Activated T-helper 1 cell treated with Interleukin-2 at 50 U/mL for 16 hours (primary cell): ENCODE measurements at places on chromosomes 5 and 9.

DNA sequence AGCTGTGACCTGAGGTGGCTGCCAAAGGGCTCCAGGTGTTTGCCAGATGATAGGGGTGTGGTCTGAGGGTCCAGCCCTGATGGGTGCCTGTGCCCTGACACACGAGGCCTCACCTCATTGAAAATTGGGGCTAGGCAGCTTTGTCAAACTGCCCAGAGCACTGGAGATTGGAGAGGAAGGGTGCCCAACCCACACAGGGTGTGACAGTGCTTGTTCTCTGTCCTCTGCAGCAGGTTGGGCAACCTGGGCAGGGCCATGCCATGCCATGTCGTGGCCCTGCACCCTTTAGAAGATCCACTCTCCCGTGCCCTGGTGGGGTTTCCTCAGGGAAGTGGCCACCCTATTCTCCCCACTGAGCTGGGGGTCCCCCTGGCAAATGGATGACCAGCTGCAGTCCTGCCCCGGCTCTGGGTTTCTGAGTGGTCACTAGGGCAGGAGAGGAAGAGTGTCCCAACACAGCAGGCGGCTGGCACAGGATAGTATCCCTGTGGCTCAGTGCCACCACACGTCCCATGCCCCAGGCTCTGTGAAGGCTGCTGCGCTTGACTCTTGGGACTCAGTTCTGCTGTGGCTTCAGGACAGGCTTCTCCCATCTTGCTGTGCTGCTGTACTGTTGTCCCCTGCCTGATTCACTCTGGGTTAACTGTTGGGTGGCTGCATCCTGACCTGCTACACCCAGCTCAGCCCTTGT is 100.8 kb upstream of the PITX1 start:
- DNase-seq, result no peak

GRCh38 chr9:127890053-127890452 is 9.3 kb downstream of the ST6GALNAC6 start:
- DNase-seq, result no peak

GRCh38 chr5:39947657-39948056 is 522.9 kb upstream of the DAB2 start:
- DNase-seq, result no peak

DNA sequence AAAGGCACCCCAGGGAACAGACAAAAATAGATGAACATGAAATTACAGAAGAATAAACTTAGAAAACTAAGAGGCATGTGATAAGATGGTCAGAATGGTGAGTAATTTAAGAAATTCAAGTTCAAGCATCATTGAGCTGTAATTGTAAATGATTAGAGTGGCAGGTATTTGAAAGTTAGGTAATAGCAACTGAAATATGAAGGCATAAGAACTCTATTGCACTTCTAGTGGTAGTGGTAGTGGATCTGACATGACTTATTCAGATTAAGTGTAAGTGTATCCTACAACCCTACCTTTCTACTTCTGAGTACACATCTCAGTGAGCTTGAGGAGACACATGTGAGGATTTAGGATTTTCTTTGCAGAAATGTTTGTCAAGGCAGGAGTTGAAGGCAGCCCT is 192.9 kb upstream of the RIOK2 start:
- DNase-seq, result no peak

DNA sequence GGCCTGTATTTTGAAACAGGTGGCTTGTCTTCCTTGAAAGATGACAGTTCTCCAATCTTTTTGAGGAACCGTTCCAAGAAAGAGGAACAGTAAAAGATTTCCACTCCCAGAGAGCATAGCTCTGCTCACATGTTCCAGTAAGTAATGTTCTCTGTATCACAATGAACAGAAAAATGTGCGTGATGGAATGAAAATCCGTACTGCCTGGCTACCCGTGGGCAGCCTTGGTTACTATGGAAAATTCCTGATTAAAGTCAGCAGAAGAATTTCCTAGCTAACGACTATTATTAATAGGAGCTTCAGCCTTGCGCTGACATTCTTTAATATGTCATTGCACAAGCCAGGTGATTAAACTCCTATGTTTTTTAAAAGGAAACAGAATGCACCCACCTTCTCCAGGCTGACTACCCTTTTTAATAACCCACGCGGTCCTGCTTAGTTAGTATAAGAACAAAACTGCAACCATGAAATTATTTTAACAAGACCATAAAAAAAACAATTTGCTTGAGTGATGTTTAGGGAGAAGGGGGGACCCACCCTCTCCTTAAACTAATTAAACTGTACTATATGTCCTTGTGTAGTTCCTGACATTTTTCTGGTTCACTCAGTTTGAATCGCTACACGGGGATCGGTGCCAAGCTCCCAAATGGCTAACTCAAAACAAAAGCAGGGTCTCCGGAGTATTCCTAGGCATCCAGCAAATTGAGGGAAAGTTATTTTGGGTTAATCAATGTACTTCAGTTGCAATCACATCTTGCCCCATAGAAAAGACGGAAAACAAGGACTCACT is 54.8 kb upstream of the CPEB4 start:
- DNase-seq, result no peak

DNA sequence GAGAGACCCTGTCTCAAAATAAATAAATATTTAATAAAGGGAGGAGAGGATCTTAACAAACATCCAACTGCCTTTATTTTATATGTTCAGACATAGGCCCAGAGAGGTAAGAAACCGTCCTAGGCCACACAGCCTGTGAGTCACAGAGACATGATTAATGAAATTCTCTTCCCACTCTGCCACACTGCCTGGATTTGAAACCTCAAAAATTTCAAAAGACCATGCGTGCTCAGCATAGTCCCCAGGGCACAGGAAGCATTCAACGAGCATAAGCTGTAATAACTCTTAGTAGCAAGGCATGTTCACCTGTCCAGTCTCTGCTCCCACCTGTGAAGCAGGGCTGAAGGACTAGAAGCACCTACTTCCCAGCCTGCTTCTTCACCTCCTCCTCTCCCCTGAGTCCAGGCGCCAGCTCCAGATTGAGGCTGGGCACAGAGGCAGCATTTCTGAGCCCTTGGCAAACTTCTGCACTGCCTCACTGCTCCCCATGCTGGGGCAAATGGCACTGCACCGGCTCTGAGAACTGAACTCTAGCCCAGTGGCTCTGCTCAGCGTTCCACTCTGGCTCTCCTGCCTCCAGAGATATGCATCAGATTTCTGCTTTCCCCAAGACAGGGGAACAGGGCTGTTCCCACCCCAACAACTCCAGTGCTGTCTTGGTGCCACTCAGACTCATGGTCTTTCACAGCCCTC is 1.1 kb downstream of the FAT2 start:
- no peak for DNase-seq

- no peak for DNase-seq
Measured at GRCh38 chr9:36036253-36036779, 397 bp upstream of the RECK start.

- DNase-seq, result no peak
Measured at GRCh38 chr9:125681657-125682056, 25.4 kb downstream of the MAPKAP1 start.

GRCh38 chr5:180723936-180724335 is 15.9 kb downstream of the OR2Y1 start:
- no peak for DNase-seq

DNA sequence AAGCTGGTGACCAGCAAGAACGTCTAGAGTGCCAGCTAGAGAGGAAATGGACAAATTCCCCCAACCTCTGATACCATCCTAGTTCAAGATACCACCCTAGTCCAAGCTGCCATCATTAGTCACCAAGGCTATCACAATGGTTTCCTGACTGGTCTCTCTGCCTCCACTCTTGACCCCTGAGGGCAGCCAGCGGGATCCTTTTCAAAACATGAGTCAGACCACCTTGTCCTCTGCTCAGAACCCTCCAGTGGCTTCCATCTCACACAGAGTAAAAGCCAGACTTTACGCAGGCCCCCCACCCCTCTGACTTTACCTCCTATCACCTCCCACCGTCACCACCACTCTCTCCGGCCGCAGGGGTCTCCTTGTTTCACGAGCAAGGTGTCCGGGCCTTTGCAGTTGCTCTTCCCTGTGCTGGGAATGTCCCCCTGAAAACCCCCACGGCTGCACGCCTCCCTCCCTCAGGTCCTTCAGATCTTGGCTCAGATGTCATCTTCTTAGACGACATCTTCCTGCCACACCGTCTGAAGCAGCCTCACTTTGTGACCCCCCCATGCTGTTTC is 42.2 kb upstream of the FBXW11 start:
- no peak for DNase-seq
